ENCODE measurements at places on chromosomes 7 and 10. TPM values are rescaled to one million over a fixed set of nuclear protein-coding genes. Genes with fewer than 3 reads are reported as not detected.

CCL26 gene
- not detected for total RNA-seq

RHOBTB1 gene
- total RNA-seq = 7.8 TPM

LRRN3 gene
- 0.18 TPM for total RNA-seq

ANXA8L1 gene
- total RNA-seq = not detected

ADCYAP1R1 gene
- not detected for total RNA-seq

HECW1 gene
- total RNA-seq = not detected

FRMD4A gene
- total RNA-seq = 11.8 TPM

Data from cardiac atrium fibroblast (primary cell).